ENCODE measurements at places on chromosomes 2 and 18.

DNA sequence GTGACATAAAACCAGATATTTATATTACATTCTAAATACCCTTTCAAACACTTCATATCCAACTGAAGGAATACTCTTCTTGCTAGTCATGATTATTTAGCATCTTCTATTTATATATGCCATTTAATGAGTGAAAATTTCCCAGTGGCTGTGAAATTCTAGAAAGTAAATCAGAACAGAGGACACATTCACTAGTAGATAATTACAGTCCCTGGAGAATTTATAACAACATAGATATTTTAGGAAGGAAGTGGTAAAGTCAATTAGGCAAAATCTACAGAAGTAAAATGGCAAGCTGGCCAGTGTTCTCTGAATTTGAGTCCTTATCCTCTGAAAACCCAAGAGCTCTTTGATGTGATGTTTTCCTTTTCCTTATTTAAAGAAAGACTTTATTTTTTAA lies 121.8 kb downstream of the PMAIP1 start:
- no peak for DNase-seq

DNA sequence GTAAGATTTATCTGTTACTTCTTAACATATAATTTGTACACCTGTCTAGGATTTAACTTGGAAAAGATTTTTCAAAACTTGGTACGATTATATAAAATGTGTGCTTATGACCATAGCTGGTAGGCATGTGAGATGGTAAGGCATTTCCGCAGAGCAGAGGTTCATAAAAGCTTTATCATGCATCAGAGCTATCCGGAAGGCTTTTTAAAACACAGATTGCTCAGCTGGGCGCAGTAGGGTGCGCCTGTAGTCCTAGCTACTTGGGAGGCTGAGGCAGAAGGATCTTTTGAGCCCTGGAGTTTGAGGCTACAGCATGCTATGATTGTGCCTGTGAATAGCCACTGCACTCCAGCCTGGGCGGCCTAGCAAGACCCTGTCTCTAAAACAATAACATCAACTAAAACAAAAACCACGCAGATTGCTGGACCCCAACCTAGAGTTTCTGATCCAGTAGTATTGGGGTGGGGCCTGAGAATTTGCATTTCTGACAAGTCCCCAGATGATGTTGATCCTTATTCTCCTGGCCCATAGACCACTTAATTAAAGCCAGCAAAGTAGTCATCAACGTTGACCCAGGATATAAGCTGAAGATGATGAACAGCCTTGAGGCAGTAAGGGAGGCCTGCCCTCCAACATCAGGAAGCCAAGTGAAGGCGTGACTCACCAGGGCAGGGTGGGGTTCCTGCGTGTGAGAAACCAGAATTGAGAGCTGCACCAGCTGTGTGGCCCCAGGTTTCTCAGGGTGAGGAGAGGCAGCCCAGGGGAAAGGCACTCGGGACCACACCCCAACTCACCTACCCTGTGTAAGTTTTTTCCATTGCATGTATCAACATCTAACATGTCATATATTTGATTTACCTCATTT lies 21.6 kb upstream of the SLC20A1 start:
- DNase-seq: peak; percentile 74

DNA sequence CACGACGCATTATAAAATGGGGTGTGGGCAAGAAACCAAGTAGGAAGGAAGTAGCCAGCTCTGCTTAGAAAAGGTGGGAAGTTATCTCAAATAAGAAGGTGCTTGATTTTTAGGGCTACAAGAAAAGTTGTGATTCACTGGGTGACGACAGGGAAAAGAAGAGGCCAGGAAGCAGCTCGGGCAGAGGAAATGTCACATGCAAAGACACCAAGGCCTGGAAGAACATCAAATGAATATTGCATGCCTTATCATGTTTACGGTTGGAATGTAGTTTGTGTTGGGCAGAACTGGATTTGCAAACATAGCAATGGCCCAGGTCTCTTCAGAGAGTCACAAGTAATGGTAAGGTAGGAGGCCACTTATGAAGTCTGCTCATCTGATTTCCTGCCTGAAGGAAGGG lies 610.6 kb downstream of the IRS1 start:
- DNase-seq: no peak

DNA sequence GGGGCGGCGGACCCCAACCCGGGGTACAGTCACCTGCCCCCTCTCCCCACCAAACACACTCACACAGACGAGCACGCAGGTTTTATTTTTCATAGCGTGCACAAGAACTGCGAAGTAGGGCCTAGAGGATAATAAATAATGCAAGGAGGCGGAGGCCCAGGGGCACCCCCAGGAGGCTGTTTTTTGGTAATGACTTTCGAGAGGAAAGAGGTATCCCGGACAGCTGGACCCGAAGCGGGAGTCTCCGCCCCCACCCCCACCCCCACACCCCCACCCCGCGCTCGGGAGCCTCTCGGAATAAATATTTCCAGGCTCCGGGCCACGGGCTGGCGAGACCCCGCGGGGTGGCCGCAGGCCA lies 3.4 kb downstream of the CYP26B1 start:
- no peak for DNase-seq

- no peak for DNase-seq
Measured at GRCh38 chr2:51013079-51013932, 18.6 kb downstream of the NRXN1 start.

Data from stimulated activated naive CD8-positive, alpha-beta T cell treated with anti-CD3 and anti-CD28 coated beads, Interleukin-15, Interleukin-2, amounts not matched to agents 100 U/mL and 50 U/mL, for 24 hours (primary cell).